ENCODE measurements at places on chromosomes 16 and 17.

GRCh38 chr16:81148277-81148676, 52.1 kb upstream of the GCSH start:
- DNase-seq, result no peak

- DNase-seq, result no peak
Observed at GRCh38 chr16:68376590-68376989, 65.8 kb downstream of the PRMT7 start.

DNA sequence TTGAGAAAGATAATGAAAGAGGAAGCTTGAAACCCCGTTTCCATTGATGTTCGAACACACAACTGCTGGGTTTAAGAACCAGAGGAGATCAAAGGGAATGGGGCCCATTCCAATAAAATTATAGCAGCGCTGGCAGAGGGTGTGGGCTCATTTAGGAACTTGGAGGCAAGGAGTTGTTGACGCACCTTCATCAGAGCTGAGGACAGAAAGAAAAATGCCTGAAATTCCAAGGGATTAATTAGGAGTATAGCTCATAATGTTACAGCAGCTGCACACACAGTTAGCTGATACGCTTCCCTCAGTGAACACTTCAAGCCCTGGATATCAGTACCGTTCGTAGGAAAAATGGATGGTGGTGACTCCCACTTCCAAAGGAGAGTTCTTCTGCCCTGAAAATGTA, 127.2 kb downstream of the AXIN2 start:
- DNase-seq, result no peak

- DNase-seq, result peak; percentile 64
Observed at GRCh38 chr17:58587713-58588117, 73.3 kb upstream of the MTMR4 start.

- no peak for DNase-seq
Observed at GRCh38 chr17:63542218-63542545, 8.1 kb upstream of the DCAF7 start.
